ENCODE measurements at places on chromosomes 16 and 17. TPM values are rescaled to one million over a fixed set of nuclear protein-coding genes. Genes with fewer than 3 reads are reported as not detected.

GRCh38 chr17:16878606-16879005 lies 93.3 kb downstream of the TNFRSF13B start:
- no peak overlapping the region for H3K27ac ChIP-seq
- no peaks in the 10 kb centered on the region for H3K4me1 ChIP-seq
- no peak for DNase-seq
- no peaks in the 10 kb centered on the region for H3K27me3 ChIP-seq
- H3K36me3 ChIP-seq: no peaks in the 10 kb centered on the region

DNA sequence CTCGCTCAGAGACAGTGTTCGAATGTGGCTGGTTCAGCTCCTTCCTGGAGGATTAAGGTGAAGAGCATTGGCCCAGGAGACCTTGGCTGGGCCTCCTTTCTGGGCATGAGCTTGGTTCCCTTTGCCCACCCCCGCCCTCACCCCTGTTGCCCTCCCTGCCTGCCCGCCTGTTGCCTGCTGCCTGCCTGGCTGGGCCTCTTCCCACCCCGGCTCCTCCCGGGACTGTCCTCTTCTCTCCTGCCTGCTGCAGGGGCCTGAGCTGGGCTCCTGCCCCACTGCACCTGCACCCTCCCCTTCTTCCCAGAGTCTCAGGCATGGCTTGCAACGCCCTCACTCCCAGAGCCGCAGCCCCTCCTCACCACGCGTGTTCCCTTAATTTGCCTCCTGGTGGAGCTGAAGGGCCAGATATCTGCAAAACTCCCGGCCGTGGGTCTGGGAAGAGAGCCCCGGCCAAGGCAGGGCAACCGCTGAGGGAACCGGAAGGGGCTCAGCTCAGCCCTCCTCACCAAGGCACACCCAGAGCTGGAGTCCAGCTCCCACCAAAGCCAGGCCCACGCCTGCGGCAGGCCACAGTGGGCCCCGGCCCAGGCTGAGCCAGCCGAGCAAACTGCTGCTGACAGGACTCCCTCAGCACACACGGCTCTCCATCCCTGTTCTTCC lies 31.2 kb downstream of the MNT start:
- no peak overlapping the region for H3K4me3 ChIP-seq
- no peaks in the 10 kb centered on the region for H3K36me3 ChIP-seq
- DNase-seq: peak; percentile 64
- no peaks in the 10 kb centered on the region for H3K4me1 ChIP-seq
- no peaks in the 10 kb centered on the region for H3K27me3 ChIP-seq

The CRYM gene
- 1.8 TPM for polyA plus RNA-seq

The CES3 gene
- 1.4 TPM for polyA plus RNA-seq

- no peak overlapping the region for H3K4me3 ChIP-seq
- H3K4me1 ChIP-seq: no peaks in the 10 kb centered on the region
- no peak for DNase-seq
- H3K27ac ChIP-seq: no peak overlapping the region
Observed at GRCh38 chr16:49061137-49061714, 220.4 kb downstream of the CBLN1 start.
